A673 (cell line): ENCODE measurements at places on chromosomes 12 and 14. TPM values are rescaled to one million over a fixed set of nuclear protein-coding genes. Genes with fewer than 3 reads are reported as not detected.
A peak's percentile ranks its signal among the peaks of the same experiment; 100 is the strongest.

DNA sequence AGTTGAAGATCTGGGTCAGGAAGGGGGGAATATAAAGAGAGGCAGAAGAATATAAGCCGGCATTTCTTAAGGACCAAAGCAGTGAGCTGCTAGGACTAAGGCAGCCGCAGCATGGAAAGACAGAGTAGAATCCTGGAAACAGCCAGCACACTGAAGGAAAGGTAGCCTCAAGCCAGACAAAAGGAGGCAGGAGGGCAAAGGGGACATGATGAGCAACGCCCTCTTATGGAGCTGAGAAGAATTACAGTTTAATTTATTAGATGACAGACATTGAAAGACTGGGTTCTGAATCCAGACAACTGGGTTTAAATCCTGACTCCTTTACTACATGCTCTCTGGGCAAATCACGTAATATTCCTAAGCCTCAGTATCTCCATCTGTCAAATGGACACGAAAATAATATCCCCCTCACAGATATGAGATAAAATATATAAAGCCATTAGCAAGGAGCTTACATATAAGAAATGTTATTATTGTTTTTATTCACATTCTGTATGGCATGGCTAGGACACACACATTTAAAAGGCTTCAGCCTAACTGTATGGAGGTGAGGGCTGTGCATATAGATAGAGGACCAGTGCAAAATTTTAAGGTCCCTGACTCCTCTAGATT, 8.1 kb upstream of the PCED1B start:
- no peak overlapping the region for H3K4me3 ChIP-seq
- DNase-seq = peak; percentile 55
- H3K4me1 ChIP-seq = peaks cover 43% of the 10 kb centered on the region

- H3K4me1 ChIP-seq = no peaks in the 10 kb centered on the region
- no peaks in the 10 kb centered on the region for H3K36me3 ChIP-seq
- H3K4me3 ChIP-seq = no peak overlapping the region
- no peak overlapping the region for H3K27ac ChIP-seq
Measured at GRCh38 chr14:90568405-90568804, 171.6 kb downstream of the CALM1 start.

DNA sequence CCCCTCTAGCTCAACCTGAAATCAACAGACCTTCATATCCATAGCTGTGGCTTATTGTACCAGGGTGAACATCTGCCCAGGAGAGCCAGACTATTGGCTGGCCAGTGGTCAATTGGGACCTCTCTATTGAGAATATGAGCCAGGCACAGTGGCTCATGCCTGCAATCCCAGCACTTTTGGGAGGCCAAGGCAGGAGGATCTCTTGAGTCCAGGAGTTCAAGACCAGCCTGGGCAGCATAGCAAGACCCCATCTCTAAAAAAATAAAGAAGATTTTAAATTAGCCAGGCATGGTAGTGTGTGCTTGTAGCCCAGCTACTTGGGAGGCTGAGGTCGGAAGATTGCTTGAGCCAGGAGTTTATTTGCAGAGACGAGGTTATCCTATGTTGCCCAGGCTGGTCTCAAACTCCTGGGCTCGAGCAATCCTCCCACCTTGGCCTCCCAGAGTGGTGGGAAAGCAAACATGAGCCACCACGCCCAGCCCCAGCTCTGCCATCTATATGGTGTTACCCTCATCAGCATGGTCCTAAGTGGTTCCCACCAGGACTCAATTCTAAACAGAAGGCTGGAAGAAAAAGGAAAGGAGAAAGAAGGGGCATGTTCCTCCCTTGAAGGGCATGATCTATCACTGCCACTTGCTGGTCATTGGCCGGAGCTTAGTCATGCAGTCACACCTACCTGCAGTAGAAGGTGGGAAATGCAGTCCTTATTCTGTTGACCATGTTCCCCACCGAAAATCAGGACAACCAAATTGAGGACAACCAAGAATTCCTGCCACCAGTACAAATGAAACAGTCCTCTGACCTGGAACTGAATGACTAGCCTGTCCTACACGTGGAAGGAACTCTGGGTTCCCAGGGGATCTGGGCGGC, 33.7 kb upstream of the IFT81 start:
- H3K36me3 ChIP-seq = no peaks in the 10 kb centered on the region
- H3K27me3 ChIP-seq = no peaks in the 10 kb centered on the region
- no peak overlapping the region for H3K27ac ChIP-seq
- DNase-seq = no peak

Gene VDR
- total RNA-seq = 0.43 and 0.76 TPM in 2 replicates
